GM12892 (cell line): ENCODE measurements at places on chromosomes 1 and 21.

DNA sequence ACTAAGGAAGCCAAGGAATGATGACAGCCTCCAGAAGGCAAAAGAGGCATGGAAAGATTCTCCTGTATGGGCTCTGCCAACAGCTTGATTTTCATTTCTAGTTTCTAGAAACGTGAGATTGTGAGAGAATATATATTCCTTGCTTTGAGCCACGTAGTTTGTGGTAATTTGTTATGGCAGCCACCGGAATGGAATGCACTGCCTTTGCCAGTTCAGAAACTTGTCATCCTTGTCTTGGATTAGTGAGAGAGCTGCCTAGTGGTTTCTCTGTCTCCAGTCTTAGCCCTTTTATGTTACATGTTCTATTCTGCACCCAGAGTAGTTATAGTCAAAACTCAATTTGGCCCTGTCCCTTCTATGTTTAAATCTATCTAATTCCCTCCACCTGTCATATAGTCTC, 216.0 kb upstream of the PTGFR start:
- no peak for DNase-seq

DNA sequence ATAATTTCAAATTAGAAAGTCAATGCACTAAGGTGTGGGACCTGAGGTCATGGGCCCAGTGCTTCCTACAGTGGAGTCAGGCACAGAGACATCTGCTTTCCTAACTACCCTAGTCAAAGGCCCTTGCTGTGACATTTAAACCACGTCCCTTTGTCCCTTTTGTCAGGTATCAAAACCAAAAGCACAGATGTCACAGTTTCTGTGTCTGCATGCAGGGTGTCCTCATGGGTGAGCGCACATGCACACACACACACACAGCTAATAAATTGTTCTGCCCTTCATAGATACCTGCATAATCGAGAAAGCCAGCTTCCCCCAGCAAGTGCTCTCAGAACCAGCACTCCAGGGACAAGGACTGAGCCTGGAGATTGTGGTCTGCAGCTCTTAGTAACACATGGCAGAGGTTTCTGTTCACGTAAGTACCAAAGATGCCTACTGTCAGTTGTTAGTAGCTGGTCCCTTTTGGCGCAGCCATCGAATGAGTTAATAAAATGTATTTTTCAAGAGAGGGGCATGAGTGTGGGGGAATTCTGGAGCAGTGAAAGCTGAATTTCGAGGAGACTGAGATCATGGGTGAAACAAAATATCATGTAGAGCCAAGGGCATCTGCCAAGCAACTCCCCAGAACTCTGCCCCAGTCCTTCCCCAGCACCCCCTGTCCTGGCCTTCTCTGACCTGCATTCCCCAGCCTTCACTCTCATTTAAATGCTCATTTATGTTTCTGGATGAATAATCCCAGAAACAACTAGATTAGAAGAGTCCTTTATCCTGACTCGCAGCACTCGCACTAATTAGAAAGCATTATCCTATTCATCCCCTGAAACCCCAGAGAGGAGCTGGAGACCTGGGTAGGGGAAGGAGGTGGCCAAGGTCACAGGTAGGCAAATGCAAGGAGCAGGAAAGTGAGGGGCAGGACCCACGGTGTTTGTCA, 25.5 kb downstream of the TNR start:
- no peak for DNase-seq

DNA sequence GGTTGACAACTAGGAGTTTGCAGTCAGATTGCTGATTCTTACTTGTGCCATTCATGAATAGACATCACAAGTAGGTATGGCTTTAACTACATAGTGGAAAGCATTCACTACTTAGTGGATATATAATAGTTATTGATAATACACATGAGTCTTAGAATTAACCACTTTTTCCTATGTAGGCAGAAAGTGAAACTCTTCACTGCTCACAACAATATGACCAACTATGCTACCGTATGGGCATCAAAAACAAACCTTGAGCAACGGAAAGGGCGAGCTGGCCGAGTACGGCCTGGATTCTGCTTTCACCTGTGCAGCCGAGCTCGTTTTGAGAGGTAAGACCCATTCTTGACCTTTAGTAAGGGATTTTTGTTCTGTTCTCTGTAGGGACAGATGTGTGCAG, 38.7 kb downstream of the DHX9 start:
- no peak for DNase-seq

DNA sequence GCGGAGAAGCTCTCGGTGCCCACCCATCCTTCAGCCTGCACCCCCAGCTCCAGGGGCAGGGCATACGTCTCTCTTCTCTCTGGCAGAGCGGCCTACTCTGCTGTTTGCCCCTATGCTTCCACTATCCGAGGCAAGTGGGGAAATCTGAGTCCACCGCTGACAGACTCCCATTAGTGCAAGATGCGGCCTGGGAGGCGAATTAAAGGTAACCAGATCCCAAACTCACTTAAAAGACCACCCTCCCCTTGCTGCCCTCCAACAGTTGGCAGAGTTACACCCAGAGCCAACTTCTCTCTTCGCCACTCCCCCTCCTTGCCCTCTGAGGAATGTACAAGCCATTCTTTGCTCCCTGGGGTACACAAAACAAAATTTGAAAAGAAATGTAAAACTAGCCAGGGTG, 6.4 kb downstream of the FOXD3 start:
- no peak for DNase-seq

- DNase-seq, result no peak
Measured at GRCh38 chr21:28770867-28771661, 221.6 kb downstream of the LTN1 start.

DNA sequence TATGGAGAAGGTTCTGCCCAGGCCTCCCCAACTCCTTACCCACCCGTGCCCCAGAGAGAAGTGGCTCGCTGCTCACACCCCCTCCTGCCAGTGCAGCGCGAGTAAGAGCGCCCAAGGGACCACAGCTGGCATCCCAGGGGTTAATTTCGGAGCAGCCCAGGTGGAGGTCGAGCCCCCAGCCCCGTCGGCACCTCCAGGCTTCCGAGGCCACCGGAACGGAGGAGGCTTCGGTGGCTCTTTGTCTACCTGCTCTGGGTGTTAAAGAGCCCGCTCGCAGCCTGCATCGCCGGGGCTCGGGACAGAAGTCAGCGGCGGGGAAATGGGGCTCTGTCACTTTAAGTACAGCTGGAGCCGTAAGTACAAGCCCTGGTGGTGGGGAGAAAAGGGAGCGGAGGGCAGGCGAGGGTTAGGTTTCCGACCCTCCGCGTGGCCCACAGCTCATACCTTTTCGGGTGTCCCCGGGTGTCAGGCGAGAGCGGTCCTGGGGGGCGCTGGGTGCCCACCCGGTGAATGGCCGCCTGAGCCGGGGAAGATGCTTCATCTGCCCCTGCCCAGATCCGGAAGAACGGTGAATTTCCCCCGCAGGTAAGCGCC, 89.4 kb upstream of the IPO9 start:
- no peak for DNase-seq

DNA sequence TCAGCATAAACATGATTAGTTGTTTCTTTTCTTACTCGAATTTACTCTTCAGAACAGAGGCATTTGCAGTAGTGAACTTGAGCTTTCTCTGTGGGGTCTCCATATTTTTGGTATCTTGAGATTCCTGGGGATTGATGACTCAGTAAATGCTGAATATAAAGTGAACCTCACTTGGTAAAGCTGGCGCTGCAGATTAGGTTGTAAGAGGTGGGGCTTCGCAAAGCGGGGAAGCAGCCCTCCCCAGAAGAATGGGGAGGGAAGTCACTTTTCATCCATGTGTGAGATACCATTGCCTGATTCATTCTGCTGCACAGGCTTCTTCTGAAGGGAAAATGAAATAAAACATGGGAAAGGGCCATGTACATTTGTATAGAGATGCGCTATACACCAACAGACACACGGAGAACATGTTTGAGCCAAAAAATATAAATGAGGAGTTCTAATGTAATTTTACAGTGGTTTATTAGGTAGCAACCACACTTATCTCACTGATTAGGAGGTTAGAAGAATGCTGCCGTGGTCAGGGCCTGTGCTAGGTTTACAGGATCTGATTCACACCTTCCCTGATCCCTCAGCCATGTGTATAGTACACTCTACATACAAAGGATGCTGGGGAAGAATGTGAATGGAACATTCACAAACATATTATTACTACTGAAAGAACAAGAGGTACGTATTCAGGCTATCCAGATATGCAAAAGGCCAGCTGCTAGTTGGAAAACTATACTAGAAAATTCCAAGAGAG, 63.5 kb downstream of the DNTTIP2 start:
- no peak for DNase-seq

DNA sequence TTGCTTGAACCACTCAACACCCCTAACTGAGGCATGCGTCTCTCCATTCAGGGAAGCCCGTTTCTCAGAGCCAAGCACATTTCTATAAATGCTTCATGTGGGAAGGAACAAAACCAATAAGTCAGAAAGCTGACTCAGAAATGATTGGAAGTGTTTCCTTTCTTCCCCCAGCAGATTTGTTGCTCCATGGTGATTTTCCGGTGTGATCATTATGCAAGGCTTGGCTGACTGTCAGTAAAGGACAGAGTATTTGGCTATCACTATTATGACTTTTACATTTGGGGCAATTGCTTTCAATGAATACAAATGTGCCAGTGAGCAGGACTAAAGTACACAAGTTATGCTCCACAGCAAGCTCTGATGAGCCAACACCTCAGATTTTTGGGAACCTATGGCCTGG, 53.3 kb upstream of the ZC3H11B start:
- DNase-seq, result no peak

DNA sequence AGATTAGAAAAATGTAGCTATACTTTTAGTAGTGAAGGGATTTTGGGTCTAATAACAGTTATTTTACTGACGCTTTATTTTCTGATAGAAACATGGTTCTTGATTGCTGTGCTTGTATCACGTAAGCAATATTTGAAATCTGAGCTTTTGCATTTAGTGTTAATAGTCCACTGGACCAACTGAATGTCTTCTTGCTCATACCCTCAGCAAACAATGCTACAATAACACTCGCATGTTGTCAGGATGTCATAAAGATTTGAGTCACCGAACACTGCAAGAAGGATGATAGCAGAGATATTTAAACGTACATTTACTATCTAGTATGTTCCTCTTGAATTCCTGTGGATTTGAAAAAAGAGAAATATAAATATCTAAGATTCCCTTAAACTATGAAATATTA, 7.5 kb downstream of the DYRK1A start:
- no peak for DNase-seq

DNA sequence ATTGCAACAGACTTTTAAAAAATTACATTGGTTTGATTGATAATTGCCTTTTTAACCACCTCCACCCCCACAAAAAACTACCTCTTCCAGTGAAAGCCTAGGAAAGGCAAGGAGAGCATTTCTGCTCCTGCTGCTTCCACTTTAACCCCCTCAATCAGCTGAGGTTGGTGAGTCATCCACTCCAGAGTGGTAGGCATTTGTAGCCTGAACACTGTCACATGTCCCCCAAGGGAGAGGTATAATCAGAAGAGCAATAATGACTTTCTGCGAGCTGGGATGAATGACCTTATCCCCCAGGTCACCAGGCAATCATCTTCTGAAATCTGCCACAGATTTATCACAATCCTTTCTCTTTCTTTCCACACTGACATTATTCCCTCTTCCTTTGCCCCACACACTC, 126.6 kb upstream of the CAMK1G start:
- no peak for DNase-seq

DNA sequence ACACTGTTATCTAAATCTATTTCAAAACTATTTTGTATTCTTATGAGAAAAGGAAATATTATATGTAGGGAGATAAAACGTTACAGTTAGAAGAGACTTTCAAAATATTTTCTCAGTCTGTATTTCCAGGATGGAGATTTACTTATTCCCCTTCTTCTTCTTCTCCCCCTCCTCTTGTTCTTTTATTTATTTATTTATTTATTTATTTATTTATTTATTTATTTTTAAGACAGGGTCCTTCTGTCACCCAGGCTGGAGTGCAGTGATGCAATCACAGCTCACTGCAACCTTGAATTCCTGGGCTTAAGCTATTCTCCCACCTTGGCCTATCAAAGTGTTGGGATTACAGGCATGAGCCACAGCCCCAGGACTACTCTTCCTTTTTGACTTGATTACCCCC, 2.8 kb upstream of the RPF1 start:
- no peak for DNase-seq

DNA sequence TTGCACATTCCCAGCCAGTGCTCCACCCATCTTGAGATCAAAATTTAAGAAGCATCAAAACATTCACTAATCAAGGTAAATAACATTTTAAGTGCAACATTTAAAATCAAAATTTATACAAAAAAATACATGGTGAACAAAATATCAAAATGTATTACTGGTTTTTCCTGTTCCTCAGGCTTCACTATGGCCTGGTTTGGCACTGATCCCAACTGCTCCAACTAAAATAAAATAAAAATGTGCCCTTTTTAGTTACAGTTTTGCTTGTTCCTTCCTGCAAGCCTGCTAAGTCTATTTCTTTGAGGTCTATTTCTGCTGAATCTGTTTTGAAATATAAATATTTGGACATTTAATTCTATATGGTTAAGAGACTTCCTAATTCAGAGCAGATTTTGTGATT, 54.9 kb downstream of the ADAMTS1 start:
- DNase-seq, result no peak

DNA sequence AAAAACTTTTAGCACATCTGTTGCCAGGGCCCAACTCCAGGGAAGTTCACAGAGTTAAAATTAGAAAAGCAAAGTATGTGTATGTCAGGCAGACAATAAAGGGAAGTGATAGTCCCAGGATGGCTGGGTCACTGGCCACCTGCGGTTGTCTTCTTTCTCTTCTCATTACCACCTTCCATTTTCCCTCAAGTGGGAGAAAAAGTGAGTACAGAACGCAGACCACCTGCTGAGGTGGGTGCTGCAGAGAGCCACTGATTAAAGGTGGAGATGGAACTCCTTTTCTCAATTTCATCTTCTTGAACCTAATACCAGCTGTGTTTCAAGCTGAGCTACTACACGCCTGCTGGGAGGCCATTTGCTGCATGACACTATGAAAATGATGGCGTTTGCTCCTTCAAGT, 88.8 kb upstream of the PDE4B start:
- DNase-seq, result no peak

DNA sequence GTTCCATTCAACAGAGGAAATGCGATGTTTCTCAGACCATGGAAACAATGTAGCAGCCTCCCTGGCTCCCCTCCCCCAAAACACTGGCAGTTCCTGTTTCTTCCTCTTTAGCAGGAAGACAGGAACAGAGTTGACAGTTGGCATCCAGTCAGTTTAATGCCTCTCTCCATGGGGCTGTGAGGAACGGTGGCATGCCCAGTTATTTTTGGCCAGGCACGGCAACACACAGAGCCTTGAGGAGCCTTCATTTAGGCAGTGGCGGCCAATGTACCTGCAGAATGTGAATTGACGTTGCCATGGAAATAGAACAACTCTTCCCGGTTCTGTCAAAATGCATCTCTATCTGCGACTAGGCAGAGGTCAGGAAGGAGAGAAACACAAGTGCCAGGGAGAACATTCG, 330.6 kb downstream of the DSCAM start:
- no peak for DNase-seq

GRCh38 chr1:90198616-90199332, 203.9 kb downstream of the ZNF326 start:
- no peak for DNase-seq
